ENCODE measurements at places on chromosomes 7 and 10. TPM values are rescaled to one million over a fixed set of nuclear protein-coding genes. Genes with fewer than 3 reads are reported as not detected.

Gene IMPDH1
- total RNA-seq, result 62.7 TPM

DNA sequence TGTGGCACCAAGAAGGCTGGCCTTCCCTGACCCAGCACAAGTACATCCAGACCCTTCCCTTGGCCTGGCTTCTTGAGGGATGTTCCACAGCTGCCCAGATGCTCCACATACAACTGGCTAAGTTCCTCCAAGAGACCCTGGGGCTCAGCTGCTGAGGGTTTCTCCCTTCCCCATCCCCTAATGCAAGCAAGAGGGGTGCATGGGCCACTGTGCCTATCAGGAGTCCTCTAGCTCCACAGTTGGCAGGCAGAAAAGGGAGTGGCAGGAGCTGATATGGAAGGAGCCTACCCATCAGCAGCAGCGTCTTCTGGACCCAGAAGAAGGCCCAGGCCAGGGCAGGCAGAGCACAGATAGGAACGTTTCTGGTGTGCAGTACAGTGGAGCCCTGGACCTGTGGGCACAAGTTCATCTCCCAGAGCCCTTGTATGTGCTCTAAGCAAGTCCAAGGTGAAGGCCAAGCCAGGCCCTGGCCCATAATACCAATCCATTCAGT lies 26.2 kb downstream of the VSIR start:
- ATAC-seq, result no peak

Gene PDCD11
- 79.5 TPM for total RNA-seq

Gene BLNK
- total RNA-seq, result not detected

Gene OR2A1
- total RNA-seq, result not detected

DNA sequence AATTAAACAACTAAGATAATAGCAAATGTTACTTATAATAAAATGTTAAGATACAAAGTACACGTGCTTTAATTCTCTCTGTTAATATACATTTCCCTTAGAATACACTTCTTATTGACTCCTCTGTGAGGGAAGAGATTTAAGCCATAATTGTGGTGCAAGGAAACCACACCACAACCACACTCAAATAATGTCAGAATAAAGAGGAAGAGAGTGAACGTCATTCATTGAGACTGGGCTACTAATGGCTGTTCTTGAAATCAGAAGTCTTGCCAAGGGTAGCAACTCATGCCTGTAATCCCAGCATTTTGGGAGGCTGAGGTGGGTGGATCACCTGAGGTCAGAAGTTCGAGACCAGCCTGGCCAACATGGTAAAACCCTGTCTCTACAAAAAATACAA lies 10.0 kb downstream of the FAM171A1 start:
- ATAC-seq, result no peak

Gene SPDYE11
- total RNA-seq, result not detected

DNA sequence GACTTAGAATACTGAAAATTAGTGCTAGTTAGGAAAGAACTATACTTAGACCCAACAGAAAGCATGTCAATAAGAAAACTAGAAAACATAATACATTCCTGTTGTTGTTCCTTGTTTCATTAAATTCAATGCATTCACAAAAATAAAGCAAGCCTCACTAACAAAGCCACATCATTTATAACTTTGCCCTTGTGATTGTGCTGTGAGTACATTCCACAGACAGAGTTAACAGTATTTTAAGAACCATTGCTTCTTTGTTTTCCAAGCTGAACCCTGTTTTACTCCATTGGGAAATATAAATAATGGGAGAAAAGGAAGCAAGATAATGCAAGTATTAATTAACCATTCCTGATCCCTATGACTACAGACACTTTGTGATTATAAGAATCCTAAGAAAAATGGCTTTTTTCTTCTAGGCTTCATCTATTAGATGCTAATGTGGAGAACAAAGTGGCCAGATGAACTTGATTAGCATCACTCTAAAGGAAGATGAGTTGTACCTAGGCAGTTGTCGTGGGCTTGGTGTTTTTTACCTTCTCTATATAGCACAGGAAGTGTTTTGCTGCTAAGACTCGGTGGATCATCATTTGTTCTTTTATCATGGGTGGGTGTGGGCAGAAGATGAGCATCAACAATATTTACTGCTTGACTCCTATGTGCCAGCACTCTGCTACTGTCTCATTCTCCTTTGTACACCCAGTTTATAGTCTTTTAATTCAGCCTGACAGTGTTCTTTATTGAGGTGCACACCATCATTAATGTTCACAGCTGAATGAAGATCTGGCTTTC lies 34.2 kb upstream of the ZNRF2 start:
- no peak for ATAC-seq

Gene LIPF
- total RNA-seq, result not detected

GRCh38 chr10:52232561-52233350 lies 81.3 kb upstream of the DKK1 start:
- no peak for ATAC-seq

- no peak for ATAC-seq
Measured at GRCh38 chr7:25481891-25482290, 253.6 kb upstream of the NPVF start.

DNA sequence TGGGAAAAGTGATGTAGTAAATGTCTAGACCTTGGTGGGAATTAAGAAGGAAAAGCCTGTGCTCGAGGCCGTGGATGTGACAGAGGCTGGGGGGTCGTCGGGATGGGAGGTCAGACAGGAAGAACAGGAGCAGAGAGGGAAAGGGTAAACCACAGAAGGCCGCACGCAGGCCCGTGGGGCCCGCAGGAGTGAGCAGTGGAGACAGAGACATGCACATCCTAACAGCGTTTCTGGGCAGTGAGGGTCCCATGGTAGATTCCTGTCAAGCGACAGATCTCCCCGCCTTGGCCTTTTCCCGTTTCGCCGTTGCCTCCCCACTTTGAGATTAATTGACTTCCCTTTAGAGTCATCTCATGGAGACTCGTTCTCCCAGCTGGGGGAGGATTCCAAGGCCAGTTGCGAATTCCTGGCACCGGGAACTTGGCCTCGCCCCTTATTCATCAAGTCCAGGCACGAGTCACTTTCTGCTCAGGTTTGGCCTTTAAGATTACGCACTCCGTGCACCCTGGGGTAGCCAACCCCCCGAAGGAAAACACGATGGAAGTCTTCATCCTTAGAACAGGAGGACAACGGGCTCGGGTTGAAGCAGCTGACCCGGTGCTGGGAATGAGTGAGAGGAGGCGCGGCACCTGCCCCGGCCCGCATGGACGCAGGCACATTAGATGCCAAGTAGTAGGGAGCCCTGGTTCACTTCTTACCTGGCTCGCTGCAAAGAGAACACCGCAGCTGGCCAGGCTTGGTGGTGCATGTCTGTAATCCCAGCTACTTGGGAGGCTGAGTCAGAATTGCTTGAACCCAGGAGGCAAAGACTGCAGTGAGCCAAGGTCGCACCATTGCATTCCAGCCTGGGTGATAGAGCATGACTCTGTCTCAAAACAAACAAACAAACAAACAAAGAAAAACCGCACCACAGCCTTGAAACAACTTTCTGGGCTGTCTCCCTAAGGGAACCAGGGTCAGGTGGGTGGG lies 315.2 kb upstream of the SHH start:
- no peak for ATAC-seq

- ATAC-seq, result peak; percentile 38
Measured at GRCh38 chr7:27196287-27196767, 3.6 kb downstream of the HOXA13 start.

DNA sequence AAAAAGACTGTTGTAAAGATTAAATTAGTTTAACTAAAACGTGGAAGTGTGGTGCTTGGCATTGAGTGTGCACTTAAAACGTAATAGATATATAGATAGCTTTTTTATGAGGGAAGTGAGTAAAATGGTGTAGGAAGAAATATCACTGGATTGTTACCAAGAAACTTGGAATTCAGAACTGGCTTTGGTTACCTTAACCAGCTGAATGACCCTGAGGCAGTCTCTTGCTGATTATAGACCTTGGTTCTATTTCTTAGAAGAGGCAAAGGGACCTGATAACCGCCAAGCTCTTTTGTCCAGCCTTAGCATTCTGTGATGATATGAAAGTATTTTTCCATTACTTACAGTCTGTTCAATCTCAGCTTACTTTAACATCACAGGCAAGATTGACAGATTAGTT lies 3.8 kb downstream of the REEP3 start:
- no peak for ATAC-seq

DNA sequence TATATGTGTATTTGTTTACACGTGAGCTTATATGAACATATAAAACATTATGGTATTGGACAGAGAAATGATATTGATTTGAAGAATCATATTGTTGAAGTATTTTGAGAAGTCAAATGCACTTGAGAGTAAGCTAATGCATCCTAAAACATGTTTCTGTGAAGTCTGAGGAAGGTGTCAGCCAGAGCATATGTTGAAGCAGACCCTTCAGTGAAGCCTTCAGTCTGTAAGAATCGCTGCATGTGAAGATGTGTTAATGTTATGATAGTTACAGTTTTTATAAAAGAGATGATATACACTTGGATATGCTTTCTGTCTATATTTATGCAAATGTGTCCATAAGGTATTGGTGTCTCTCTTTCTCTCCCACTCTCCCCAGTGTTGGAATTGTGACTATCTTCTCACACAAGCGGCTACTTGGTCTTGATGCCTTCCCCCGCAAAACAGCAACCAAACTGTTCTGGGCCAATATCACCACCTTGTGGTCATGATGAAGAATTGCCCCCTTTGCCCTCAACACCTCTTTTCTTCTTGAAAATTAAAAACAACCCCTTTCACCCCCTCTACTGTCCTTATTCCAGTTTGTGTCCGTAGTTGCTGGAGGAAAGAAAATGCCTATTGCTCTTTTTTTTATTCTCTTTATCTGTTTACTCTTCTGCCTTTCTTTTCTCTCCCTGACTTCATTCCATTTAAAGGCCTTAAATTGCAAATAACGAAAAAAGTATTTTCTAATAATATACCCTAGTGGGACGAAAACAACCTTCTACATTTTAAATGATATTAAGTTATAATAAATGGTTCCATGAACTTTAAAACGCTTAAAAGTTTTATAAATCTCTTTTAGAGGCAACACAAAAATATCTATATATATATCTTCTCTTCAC lies 64.9 kb downstream of the IKZF1 start:
- no peak for ATAC-seq

Gene TBRG4
- total RNA-seq, result 177 TPM

Gene SPDYE5
- 0.24 TPM for total RNA-seq
